ELF-1 (cell line): ENCODE measurements at places on chromosomes 2 and 18.
A peak's percentile ranks its signal among the peaks of the same experiment; 100 is the strongest.

GRCh38 chr2:21036708-21037670 is 6.9 kb downstream of the APOB start:
- DNase-seq, result no peak

GRCh38 chr2:219079417-219079816 is 18.7 kb upstream of the IHH start:
- no peak for DNase-seq

DNA sequence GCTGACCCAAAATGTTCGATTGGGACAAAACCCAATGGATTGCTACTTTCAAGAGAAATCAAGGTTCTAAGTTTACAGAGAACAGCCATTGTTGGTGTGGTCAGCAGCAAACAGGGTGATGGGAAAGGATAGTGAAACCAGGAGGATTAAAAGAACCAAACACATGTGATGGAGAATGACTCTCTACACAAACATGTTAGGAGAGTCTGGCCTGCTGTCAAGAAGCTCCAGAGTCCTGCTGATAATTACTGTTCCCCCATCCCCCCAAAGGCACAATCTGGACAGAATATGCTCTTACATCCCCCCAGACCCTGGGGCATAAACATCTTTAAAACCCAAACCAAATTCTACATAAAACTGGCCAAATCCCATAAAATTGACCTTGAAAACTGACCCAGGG is 32.0 kb upstream of the ACYP2 start:
- no peak for DNase-seq

- no peak for DNase-seq
These were observed 32.6 kb downstream of the VIT start for GRCh38 chr2:36729067-36729466.

GRCh38 chr2:151181524-151181923 is 80.1 kb downstream of the RBM43 start:
- DNase-seq, result no peak

GRCh38 chr2:159088906-159089305 is 120.5 kb downstream of the TANC1 start:
- DNase-seq, result peak; percentile 25

DNA sequence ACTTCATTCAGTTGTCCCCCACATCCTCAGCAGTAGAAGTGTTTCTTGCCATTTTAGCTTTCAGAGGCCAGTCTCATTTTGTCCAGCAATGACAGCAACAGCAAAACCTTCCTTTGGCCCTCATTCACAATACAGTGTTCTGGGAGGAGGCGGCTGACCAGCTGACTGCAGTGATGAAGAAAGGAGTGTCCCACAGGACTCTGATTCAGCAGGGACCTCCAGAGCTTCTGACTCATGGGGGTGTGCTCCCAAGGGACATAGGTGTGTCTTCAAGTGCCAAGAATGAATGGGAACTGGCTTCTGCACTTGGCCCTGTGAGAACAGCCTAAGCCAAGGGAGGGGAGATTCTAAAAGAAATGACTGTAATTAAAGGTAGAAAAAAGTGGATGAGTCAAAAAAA is 147.0 kb upstream of the PELI1 start:
- DNase-seq, result no peak

GRCh38 chr2:28406276-28407096 is 13.8 kb downstream of the FOSL2 start:
- peak; percentile 43 for DNase-seq

DNA sequence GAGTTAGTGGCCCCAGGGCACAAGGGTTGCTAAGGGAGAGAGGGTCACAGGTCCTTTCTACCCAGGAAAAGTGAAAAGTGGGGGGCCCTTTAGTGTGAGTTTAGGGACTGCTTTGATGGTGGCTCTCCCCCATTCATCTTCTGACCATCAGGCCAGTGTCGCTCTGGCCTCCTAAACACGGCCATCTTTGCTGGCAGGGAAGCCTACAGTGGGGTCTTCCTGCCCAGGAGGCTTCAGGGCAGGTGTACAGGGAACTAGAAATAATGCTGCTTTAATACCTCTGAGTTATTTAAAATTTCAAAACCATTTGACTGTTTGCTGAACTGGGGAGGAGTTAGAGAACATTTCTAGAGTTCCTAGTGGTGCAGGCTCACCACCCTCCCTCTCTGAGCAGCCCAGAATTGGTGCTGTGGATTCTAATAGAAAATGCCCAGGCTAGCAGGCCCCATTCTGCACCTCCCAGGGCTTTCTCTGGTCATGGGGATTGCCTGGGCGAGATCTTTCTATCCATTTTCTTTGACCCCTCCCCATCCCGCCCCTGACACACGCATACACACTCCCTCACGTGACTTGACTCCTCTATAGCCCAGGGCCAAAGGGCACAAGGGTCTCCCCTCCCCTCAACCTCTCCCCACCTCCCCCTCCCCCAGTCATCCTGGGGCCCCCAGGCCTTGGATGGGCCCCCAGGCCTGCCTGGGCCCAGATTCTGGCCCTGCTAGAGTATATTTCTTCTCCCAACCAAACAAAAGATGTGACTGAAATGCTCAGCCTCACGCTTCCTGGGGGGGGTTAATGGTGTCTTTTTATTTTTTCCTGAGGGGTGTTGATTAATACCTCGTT is 3.1 kb downstream of the PKDCC start:
- no peak for DNase-seq

- DNase-seq, result no peak
These were observed 245.9 kb upstream of the RAB6C start for GRCh38 chr2:129733579-129733978.
